Tibial nerve (tissue), 4 donors: ENCODE measurements at places on chromosomes 7 and 10. TPM values are rescaled to one million over a fixed set of nuclear protein-coding genes. Genes with fewer than 3 reads are reported as not detected.

The RET gene
- 8.5 TPM for total RNA-seq

The CFAP70 gene
- 14.9 TPM for total RNA-seq

DNA sequence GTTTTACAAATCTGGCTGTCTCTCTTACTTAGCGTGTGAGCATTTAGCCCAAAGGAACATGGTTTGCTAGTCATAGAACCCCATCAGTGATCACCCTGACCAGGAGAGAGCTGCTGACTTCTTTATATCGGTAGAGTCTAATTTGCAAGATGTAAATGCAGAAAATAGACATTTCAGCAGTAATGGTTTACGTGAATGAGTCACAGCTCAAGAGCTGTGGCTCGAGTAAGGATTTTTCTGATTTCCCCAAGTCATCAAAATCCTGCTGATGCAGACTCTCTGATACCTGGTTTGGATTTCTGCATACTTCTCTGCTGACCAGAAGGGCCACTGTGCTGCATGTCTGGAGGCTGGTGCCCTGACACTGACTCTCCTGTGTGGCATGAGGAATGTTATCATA, 25.7 kb downstream of the NUB1 start:
- no peak overlapping the region for H3K4me3 ChIP-seq
- no peaks in the 10 kb centered on the region for H3K36me3 ChIP-seq
- no peak overlapping the region for H3K27ac ChIP-seq

The NODAL gene
- total RNA-seq = not detected

DNA sequence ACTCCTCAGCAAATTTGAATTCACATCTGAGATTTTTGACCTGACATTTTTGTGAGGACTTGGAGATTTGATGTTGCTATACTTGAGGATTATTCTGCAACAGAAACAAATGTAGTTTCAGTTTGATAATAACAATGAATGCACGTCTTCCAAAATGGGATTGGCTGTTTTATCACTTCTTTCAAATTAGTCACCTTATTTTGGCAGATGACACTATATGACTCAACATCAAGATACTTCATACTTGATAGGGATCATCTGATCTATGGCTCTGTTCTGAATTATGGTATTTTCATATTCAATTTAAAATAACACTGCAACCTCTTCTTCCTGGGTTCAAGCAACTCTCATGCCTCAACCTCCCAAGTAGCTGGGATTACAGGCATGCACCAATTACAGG, 24.2 kb downstream of the ARL5B start:
- H3K27me3 ChIP-seq = no peaks in the 10 kb centered on the region
- no peaks in the 10 kb centered on the region for H3K4me1 ChIP-seq
- no peak overlapping the region for H3K4me3 ChIP-seq
- no peak overlapping the region for H3K27ac ChIP-seq
- H3K36me3 ChIP-seq = peaks cover 8% of the 10 kb centered on the region

The KCNH2 gene
- total RNA-seq = 2.4 TPM

GRCh38 chr10:5343561-5343960, 21.2 kb upstream of the UCN3 start:
- no peak for DNase-seq
- no peaks in the 10 kb centered on the region for H3K36me3 ChIP-seq
- no peak overlapping the region for H3K27ac ChIP-seq
- no peak overlapping the region for H3K4me3 ChIP-seq
- H3K4me1 ChIP-seq = no peaks in the 10 kb centered on the region

DNA sequence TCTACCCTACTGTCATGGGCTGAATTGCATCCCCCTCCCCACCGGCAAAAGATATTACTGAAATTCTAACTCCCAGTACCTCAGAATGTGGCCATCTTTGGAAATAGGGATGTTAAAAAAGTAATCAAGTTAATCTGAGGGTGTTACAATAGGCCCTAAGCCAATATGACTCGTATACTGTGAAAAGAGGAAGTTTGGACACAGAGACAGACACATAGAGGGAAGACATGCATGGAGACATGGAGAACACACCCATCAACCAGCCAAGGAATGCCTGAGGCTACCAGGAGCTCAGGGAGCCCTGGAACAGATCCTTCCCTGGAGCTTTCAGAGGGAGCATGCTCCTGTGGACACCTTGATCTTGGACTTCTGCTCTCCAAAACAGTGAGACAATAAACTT, 138.2 kb upstream of the ADO start:
- H3K27me3 ChIP-seq = no peaks in the 10 kb centered on the region
- no peak for DNase-seq
- H3K27ac ChIP-seq = peak overlapping the region; percentile 6
- H3K36me3 ChIP-seq = no peaks in the 10 kb centered on the region

DNA sequence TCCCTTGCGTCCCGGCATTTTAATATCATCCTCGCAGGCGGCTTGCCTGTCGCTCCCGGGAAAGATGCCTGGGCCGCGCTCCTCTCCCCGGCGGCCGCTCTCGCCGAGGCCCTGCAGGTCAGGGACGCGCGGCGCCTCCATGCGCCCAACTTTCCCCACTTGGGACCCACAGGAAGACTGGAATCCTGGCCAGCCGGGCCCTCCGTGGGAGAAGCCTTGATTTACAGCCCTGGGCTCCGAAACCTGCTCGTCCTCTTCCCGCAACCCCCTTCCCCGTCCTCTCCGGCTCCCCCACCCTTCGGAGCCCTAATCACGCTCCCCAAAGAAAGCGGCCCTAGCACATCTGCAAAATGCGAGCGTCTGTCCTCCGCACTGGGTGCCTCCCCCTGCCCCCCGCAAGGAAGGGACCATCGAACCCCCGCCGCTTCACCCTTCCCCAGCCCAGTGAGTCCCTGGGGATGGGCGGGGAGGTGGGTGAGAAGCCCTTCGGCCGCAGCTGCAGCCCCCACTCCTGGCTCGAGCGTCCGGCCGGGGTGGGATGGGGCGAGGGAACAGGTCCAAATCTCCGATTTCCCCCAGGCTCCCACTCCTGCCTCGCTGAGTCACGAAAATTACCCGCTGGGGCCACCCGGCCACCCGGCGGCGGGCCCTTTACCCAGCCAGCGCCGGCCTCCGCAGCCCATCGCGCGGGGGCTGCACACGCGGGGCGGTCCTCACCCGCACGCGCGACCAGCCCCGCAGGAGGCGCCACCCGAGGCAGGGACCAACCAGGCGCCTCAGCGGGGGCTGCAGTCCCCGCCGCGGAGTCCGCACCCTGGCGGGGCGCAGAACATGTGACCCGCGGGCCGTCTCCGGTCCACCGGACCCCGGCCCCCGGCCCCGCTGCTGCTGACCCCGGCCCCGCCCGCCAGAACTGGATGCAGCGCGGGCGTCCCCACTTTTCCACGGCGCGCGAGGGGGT, 695 bp downstream of the HSPA12A start:
- H3K27ac ChIP-seq = peak overlapping the region; percentile 80
- peak overlapping the region; percentile 85 for H3K4me3 ChIP-seq
- H3K27me3 ChIP-seq = no peaks in the 10 kb centered on the region
- no peaks in the 10 kb centered on the region for H3K36me3 ChIP-seq
- no peak for DNase-seq

DNA sequence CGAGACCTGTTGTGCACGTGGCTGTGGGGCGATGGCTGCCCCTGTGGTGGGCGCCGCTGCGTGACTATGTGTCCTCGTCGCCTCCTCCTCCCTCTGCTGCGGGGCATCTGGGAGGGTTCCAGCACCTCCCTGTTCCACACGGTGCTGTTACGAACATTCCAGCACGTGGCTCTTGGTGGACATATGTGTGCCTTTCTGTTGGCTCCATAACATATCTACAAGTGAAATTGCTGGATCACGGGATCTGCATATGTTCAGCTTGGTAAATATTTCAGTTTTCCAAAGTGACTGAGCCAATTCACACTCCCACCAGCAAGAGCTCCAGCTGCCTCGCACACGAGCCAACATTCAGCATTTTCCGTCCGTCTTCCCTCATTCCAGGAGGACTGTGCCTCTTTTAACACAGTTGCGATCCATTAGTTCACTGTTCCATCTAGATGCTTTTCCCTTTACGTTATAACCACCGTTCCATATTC, 25.1 kb downstream of the SNX8 start:
- H3K27ac ChIP-seq = no peak overlapping the region
- no peaks in the 10 kb centered on the region for H3K4me1 ChIP-seq
- H3K36me3 ChIP-seq = no peaks in the 10 kb centered on the region
- H3K4me3 ChIP-seq = no peak overlapping the region
- no peaks in the 10 kb centered on the region for H3K27me3 ChIP-seq

The ODAD2 gene
- total RNA-seq = not detected

DNA sequence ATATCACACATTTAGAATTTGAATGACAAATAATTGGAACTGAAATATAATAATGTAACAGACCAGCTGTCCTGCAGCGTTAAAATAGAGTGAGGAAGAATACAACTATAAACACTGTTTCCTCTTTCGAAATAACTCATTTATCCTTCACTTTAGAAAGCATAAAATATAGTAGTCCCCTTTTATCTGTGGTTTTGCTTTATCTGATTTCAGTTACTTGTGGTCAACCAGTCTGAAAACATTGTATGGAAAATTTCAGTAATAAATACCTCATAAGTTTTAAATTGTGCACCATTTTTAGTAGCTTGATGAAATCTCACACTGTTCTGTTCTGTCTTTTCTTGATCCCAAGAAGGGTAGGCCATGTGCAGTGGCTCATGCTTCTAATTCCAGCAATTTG, 31.7 kb downstream of the POLR1F start:
- no peaks in the 10 kb centered on the region for H3K27me3 ChIP-seq
- no peaks in the 10 kb centered on the region for H3K36me3 ChIP-seq
- DNase-seq = no peak
- H3K27ac ChIP-seq = no peak overlapping the region

- no peak overlapping the region for H3K4me3 ChIP-seq
- peaks cover 7% of the 10 kb centered on the region for H3K4me1 ChIP-seq
- no peaks in the 10 kb centered on the region for H3K27me3 ChIP-seq
- H3K36me3 ChIP-seq = no peaks in the 10 kb centered on the region
- H3K27ac ChIP-seq = no peak overlapping the region
Observed at GRCh38 chr7:105305633-105306032, 83.1 kb downstream of the SRPK2 start.

GRCh38 chr7:151174246-151175046, 7.0 kb upstream of the GBX1 start:
- H3K36me3 ChIP-seq = no peaks in the 10 kb centered on the region
- no peaks in the 10 kb centered on the region for H3K4me1 ChIP-seq
- DNase-seq = no peak
- H3K27me3 ChIP-seq = peaks cover 72% of the 10 kb centered on the region
- no peak overlapping the region for H3K4me3 ChIP-seq
- no peak overlapping the region for H3K27ac ChIP-seq

DNA sequence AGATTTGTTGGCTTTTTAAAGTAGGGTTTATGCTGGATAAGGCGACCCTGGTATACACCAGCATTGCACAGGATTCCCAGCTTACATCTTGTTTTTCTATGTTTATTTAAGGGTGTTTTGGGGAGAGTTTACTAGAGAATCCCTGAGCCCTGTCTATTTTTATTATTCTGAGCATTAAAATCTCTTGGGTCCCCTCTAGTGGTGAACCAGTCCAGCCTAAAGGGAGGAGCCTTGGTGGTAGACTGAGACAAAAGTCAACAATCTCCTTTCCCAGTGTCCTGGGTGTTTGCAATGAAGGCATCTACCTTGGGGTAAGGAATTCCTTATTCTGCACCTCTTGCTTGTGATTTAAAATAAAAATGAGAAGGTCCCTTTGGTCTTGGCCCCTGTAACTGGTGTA, 38.2 kb downstream of the ANTXRL start:
- H3K4me3 ChIP-seq = no peak overlapping the region
- peaks cover 9% of the 10 kb centered on the region for H3K4me1 ChIP-seq
- no peaks in the 10 kb centered on the region for H3K27me3 ChIP-seq
- no peaks in the 10 kb centered on the region for H3K36me3 ChIP-seq

GRCh38 chr10:50554376-50554994, 69.3 kb downstream of the SGMS1 start:
- DNase-seq = no peak
- H3K36me3 ChIP-seq = no peaks in the 10 kb centered on the region
- peaks cover 31% of the 10 kb centered on the region for H3K4me1 ChIP-seq
- no peaks in the 10 kb centered on the region for H3K27me3 ChIP-seq

The GATA3 gene
- total RNA-seq = not detected

The MMP21 gene
- 0.30 TPM for total RNA-seq

The CUX1 gene
- total RNA-seq = 74.5 TPM

The HOXA4 gene
- total RNA-seq = 4.4 TPM

GRCh38 chr10:9222917-9223316, 1168.4 kb downstream of the GATA3 start:
- H3K4me3 ChIP-seq = no peak overlapping the region
- H3K4me1 ChIP-seq = no peaks in the 10 kb centered on the region
- H3K27me3 ChIP-seq = no peaks in the 10 kb centered on the region
- no peak overlapping the region for H3K27ac ChIP-seq
- H3K36me3 ChIP-seq = no peaks in the 10 kb centered on the region

The ANXA8 gene
- 0.30 TPM for total RNA-seq

- H3K27me3 ChIP-seq = no peaks in the 10 kb centered on the region
- H3K4me1 ChIP-seq = no peaks in the 10 kb centered on the region
- no peaks in the 10 kb centered on the region for H3K36me3 ChIP-seq
- no peak overlapping the region for H3K27ac ChIP-seq
Observed at GRCh38 chr7:128059143-128059988, 28.1 kb upstream of the LRRC4 start.

GRCh38 chr10:57535306-57535705, 732.4 kb downstream of the IPMK start:
- H3K4me1 ChIP-seq = no peaks in the 10 kb centered on the region
- no peaks in the 10 kb centered on the region for H3K36me3 ChIP-seq
- H3K4me3 ChIP-seq = no peak overlapping the region
- H3K27ac ChIP-seq = no peak overlapping the region

The PDZD7 gene
- 2.4 TPM for total RNA-seq

DNA sequence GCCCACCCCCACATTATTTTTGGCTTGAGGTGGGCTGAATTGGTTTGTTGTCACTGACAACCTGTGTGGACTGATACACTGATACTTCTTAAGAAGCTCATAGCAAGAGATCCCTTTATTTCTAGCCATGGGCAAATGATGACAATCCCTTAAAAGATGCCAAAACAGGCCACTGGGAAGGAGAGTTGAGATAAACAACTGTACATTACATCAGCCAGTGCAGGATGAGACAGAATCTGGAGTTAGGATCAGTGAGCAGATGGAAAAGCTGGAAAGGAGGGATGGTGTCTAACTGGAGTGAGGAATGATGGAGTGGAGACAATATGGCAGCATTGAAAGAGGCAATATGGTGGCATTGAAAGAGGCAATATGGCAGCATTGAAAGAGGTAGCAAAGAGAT, 195.9 kb upstream of the LYZL2 start:
- H3K36me3 ChIP-seq = no peaks in the 10 kb centered on the region
- H3K4me1 ChIP-seq = no peaks in the 10 kb centered on the region
- H3K4me3 ChIP-seq = no peak overlapping the region
- H3K27ac ChIP-seq = no peak overlapping the region

The TMEM270 gene
- not detected for total RNA-seq

DNA sequence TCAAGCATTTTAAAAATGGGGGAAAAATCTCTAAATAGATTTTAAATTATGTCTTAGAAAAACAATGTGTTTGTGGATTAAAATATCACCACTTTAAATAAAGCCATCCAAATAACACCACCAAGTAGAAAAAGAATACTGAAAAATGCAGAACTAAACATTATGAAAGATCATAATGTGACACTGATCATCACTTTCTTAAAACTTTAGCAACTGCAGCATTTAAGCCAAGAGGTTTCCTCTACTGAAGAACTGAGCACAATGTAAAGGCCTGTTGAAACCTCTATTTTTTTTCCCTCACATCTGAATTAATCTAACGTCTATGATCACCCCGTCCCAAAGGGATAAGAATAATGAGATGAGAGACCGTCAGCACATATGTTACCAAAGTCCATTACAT, 18.6 kb downstream of the MINDY3 start:
- no peaks in the 10 kb centered on the region for H3K4me1 ChIP-seq
- no peak for DNase-seq
- H3K4me3 ChIP-seq = no peak overlapping the region
- no peaks in the 10 kb centered on the region for H3K36me3 ChIP-seq

GRCh38 chr7:75818472-75818871, 4.9 kb upstream of the CCL24 start:
- H3K4me1 ChIP-seq = peaks cover 3% of the 10 kb centered on the region
- no peaks in the 10 kb centered on the region for H3K27me3 ChIP-seq
